ENCODE measurements at places on chromosomes 7 and 10.

GRCh38 chr10:14186245-14186644 lies 144.5 kb downstream of the FRMD4A start:
- DNase-seq = no peak

DNA sequence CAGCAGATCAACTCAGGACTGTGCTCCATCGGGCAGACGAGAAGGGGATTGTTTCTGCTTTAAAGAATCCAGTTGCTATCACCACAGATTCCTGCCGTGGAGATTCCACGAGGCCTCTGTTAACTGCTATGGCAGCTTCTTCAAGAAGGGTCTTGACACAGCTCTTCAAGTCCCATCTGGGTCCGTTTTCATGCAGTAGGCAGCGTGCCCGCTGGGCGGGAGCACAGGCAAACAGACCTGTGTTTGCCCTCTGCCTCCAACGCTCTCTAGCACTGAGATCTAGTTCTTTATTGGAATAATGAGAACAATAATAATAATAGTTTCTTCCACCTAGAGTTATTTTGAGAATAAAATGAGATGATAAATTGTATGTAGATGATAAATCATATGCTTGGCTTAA lies 127.2 kb upstream of the SP8 start:
- no peak for DNase-seq

GRCh38 chr10:111370101-111370500 lies 293.3 kb downstream of the ADRA2A start:
- DNase-seq = no peak

GRCh38 chr7:98591926-98592325 lies 25.2 kb upstream of the NPTX2 start:
- no peak for DNase-seq

DNA sequence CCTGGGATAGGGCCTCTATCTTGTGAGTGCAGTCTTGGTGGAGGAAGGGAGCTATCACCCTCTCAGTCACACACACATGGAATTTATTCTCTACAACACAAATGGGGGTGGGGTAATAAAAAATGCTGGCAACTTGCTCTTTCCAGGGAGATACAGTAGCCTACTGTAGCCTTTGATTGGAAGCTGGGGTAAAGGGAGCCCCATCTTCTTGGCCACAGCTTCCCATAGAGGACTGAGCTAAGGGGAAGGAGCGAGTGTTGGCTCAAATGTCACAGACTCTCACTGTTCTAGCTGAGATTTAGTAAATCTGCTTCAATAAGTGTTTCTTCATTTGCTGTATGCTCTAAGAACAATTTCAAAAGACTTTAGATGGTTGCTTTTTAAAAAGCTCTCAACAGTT lies 222.2 kb upstream of the CXCL12 start:
- no peak for DNase-seq

DNA sequence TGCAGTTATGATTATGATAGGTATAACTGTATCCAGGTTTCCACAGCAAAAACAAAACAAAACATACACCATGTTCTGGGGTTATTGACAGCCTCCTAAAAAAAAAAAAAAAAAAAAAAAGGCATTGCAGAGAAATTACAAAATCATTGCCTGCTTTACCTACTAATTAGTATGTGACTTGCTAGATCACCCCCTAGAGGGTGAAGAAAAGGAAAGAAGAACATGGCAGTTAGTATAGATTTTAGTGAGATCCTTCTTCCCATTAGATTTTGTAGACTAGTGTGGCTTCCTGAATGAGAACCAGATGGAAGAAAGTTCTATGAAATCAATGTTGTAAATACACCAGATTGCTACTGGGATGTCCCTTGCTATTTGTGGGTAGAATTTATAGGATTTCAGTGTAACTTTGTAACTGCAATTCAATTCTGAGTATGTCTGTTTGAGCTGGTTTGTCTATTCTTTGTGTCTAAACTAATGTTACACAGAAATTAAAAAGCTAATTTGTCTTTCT lies 24.0 kb upstream of the AGBL3 start:
- no peak for DNase-seq

- DNase-seq = no peak
Observed at GRCh38 chr7:75066521-75066920, 7.1 kb downstream of the RCC1L start.

GRCh38 chr7:133934262-133934976 lies 192.7 kb upstream of the LRGUK start:
- no peak for DNase-seq

- no peak for DNase-seq
Observed at GRCh38 chr10:89502549-89502948, 32.8 kb downstream of the SLC16A12 start.

GRCh38 chr10:24009736-24010135 lies 199.2 kb upstream of the KIAA1217 start:
- DNase-seq = no peak

GRCh38 chr10:30459283-30459682 lies 25.3 kb downstream of the MAP3K8 start:
- DNase-seq = no peak

DNA sequence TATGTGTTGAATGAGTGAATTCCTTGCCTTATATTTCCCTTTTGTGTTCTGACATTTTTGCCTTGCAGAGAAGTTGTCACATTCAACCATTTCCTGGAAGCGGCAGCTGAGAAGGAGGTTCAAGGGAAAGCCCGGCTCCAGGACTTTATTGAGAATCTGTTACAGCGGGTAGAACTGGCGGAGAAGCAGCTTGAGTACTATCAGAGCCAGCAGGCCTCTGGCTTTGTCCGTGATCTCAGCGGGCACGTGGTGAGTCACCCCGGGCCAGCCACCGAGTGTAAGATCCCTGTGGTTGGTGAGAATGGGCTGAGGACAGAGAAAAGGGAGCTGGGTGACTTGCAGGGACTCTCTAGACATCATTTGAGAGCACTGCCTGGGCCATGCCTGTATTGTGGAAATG lies 14.2 kb downstream of the ZNF365 start:
- DNase-seq = no peak

DNA sequence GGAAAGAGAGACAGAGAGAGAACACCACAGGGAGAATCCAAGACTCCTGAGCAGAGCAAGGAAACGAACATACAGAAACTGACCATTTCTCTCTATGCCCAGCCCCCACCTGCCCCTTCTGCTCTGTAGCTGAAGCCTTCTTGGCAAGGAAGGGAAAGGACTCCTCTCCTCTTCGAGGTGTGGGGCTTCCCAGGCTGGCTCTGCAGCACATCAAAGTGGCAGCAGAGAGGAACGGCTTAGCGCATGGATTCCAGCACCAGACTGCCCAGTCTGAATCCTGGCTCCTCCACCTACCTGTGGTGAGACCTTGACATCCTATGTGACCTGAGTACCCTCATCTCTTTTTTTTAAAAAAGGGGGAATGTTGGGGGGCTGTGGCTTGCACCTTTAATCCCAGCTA lies 69.4 kb downstream of the SH3PXD2A start:
- DNase-seq = no peak

DNA sequence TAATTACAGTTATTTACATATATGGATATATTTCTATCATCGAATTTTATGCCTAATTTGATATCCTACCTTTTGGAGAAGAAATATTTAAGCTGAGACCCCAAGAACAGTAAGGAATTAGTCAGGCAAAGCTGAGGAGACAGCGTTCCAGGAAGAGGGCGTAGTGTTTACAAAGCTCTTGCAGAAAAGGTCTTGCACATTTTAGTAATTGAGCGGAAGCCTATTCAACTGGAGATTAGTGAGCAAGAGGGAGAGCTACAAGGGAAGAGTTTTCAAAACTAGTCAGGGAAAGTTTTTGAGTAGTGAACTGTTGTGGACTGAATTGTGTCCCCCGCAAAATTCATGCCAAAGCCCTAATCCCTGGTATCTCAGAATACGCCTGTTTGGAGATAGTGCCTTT lies 26.5 kb upstream of the POU6F2 start:
- DNase-seq = no peak

DNA sequence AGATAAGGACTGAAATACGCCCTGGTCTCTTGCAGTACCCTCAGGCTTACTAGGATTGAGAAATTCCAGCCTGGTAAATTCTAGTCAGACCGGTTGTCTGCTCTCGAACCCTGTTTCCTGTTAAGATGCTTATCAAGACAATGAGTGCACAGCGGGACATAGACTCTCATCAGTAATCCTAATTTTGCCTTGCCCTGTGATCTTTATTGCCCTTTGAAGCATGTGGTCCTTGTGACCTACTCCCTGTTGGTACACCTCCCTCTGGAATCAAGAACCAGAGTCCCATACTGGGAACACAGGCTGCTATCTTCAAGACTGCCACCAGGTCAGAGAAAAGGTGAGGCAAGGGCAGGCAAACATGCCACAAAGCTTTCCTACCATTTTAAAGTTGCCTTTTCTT lies 7.2 kb downstream of the C10orf53 start:
- no peak for DNase-seq

DNA sequence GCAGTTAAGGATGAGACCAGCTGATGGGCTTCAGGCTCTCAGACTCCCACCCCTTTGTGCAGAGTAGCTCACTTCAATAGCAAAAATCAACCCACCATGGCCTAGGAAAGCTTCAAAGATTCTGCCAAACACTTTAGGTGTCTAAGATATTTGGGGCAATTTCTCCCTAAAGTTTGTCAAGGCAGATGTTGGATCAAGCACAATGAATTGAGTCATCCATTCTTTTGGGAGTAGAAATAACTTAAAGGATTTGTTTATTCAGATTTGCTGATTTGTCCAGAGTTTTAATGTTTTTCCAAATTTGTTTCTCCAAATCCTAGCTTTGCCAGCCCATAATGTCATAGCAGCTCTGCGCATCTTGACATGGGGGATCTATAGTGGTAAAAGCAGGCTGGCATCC lies 855.1 kb downstream of the LRMDA start:
- no peak for DNase-seq

GRCh38 chr7:43528576-43529354 lies 54.1 kb upstream of the STK17A start:
- DNase-seq = no peak

DNA sequence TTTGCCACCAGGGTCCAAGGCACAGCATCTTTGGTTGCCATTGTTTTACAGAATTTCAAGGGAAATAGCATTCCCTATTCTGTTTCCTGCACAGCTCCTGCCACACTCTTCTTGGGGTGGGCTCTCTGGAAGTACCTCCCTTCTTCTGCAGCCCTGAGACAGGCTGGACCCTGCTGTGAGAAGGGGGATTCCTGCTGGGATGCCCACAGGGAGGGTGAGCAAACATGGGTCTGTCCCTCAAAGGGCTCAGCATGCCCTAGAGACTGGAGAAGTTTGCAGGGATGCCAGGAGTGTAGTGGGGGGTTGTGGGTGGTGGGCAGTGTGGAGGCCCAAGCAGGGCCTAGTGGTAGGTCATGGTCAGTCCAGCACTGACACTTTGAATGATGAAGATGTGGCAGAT lies 222.2 kb upstream of the GPR26 start:
- no peak for DNase-seq

DNA sequence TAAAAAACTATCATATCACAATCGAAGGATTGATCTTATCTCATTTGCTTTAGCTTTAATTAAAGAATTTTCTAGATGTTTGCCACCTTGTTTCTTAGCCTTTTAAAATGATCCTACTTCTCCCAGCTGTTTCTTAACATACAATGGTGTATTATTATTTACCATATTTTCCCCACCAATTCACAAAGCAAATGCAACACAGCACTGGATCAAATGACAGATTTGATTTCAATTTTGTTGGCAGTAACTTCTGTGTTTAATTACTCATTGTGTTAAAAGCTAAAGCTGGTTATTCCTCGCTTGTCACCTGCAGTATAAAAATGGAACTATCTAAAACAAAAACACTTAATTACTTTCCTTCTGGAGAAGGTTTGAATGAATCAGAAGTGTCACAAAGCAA lies 19.6 kb downstream of the SVIL start:
- DNase-seq = no peak

DNA sequence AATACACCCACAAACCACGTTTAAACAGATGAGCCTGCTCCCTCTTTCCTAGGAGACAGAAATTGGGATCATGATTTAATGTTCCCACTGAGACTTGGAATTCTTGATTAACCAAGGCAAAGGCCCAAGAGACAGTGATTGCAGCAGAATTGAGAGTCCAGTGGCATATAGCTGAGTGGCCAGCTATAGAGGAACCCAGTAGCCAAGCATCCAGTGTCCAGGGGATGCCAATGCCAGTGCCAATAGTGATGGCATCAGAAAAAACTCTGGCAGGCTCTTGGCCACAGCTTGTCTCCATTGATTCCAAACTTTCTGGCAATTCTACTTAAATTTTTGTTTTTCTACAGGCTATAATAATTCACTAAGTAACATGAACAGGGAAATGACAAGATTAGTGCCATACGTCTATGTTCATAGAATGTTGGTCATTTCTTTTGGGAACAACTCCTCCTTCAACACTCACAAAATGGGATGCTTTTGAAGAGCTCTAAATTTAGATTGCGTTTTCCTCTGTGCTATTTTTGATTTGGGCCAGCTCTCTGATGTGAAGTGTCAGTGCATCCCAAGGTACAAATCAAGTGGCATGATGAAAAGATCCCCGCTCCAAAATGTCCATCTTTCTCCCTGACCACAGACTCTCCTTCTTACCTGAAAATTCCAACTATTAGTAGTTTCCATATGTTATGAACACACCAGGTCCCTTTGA lies 83.1 kb upstream of the A1CF start:
- no peak for DNase-seq

- no peak for DNase-seq
Observed at GRCh38 chr10:36302086-36302485, 660.0 kb upstream of the FZD8 start.

DNA sequence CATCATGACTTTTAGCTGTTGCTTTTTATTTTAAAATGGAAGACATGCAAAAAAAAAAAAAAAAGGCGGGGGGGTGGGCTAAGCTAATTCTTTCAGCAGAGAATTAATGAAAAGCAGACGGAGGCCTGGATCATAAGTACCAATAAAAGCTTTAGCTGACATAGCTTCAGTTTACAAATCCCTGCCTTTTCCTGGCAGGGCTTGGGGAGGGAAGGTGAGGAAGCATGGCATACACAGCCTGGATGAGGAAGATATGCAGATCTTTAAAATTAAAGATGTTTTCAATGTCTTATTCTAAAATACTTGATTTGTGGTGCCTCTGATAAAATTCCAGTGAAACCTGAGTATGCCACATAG lies 57.0 kb downstream of the ICA1 start:
- no peak for DNase-seq

DNA sequence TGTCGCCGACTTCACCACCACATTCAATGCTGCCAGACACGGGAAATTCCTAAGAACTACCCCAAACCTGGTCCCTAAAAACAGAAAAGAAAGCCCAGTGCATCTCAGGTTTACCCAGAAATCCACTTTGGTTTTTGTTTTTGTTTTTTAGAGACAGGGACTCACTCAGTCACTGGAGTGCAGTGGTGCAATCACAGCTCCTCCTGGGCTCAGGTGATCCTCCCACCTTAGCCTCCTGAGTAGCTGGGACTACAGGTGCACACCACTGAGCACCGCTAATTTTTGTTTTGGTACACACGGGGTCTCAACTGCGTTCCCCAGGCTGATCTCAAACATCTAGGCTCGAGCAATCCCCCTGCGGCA lies 22.8 kb downstream of the MAD1L1 start:
- no peak for DNase-seq

- DNase-seq = no peak
Observed at GRCh38 chr7:39509436-39509835, 56.8 kb upstream of the YAE1 start.

- no peak for DNase-seq
Observed at GRCh38 chr7:54014765-54015164, 527.4 kb upstream of the VSTM2A start.

Measured in activated naive CD8-positive, alpha-beta T cell treated with anti-CD3 and anti-CD28 coated beads, Interleukin-2, amount 50 U/mL, for 24 hours (primary cell).